ENCODE measurements at places on chromosomes 11 and 22.

- DNase-seq = no peak
Observed at GRCh38 chr11:125183641-125184040, 19.1 kb downstream of the PKNOX2 start.

DNA sequence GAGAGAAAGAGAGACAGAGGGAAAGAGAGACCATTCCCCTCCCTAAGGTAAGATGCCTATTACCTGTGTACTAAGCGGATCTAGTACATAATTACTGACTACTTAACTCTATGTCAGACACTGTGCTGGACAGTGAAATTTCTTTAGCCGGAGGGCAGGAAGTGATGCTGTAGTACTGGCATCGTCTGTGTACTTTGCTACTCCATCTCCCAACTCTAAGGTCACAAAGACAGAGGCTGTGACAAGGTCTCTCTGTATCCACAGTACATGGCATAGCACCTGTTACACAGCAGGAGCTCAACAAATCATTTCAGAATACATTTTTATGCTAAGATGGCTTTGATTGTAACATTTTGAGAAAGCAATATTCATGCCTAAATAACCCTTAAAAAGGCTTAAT is 9.0 kb downstream of the BLID start:
- DNase-seq = no peak

DNA sequence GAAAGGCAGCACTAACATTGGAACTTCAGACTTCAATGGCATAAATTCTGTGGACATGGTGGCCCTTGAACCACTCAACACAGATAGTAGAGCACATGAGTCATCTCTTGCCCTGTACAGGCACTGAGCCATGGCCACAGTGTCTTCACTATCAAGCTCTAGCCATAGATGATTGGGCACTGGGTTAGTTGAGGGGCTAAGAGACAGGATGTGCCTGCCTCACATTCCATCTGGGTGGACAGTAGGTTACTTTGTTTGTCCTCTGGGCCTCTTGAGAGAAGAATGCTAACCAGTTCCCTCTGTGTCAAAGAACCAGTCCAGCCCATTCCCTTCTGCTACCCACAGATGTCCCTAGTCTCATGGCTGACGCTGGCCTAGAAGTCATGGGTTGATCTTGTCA is 39.8 kb downstream of the OR6Q1 start:
- no peak for DNase-seq

DNA sequence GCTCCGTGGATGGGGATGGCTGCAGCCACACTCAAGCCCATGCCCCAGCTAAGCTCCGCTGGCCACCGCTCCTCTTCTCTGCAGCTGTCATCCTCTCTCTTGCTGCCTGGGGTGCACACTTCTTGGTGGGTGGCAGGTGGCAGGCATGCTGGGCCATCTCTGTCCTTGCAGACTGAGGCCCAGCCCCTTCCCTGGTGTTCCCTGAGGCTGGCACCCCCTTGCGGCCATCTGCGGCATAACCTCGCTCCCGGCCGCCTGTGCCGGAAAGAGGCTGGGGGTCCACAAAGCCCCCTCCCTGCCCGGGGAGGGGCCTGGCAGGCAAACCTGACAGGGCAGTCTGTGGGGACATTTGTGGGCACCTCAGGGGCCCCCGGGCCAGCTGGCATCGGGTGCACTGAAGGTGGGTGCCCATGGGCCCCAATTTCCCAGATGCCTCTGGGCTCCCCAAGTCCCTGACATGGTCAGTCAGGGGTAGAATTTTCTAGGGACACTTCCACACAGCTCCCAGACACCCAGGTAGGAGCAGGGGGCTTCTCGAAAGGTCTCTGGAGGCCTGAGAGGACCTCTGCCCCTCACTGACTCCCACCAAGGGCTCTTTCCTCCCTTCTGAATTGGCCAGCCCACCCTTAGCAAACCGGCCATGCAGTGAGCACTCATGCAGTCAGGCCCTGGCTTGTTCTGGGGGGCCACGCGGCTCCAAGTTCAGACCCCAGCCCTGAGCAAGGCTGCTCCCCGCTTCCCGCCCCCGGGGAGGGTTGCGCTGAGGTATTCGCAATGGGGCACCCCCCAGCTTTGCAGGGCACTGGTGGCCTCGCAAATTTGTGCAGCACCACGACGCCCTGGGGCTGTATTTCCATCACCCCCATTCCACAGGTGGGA is 23.5 kb upstream of the TH start:
- no peak for DNase-seq

GRCh38 chr22:42805998-42806830 is 50.9 kb downstream of the ARFGAP3 start:
- DNase-seq = no peak

DNA sequence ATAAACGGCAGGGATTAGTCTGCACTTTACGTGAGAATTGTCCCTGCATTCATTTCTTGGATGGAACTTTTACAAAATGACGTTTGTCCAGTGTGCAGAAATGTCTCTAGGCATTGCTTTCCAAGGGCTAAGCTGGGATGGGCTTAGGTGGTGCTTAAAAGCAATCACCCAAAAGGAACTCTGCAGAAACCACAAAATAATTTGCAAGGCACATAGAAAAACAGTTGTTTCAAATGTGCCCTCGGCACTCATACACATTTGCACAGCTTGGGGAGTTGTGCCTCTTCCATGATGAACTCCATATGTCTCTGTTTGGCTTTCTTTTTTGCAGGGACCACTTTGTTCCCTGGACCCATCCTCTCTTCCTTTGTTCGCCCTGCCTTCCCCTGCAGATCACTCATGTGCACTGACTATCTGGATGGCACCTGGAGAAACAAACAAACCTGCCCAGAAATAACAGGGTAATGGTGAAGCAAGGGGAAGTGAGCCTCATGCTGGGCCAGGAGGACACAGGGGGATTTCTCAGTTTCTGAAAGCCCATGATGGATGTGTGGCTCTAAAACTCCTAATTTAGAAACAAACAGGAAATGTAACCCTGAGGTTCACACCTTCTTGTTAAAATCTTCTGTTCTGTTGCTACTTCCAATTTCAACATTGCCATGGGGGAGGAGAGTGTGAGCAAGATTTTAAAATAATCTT is 150.2 kb downstream of the SNX19 start:
- no peak for DNase-seq

GRCh38 chr11:114377612-114378267 is 22.6 kb downstream of the C11orf71 start:
- DNase-seq = no peak

GRCh38 chr22:25282346-25282670 is 62.9 kb downstream of the CRYBB2 start:
- no peak for DNase-seq

GRCh38 chr22:22887621-22888503 is at the start of gene IGLL5:
Gene IGLL5 (plus strand): TSS chr22:22887816. CDS start chr22:22888054, 238 bp downstream.
- no peak for DNase-seq

DNA sequence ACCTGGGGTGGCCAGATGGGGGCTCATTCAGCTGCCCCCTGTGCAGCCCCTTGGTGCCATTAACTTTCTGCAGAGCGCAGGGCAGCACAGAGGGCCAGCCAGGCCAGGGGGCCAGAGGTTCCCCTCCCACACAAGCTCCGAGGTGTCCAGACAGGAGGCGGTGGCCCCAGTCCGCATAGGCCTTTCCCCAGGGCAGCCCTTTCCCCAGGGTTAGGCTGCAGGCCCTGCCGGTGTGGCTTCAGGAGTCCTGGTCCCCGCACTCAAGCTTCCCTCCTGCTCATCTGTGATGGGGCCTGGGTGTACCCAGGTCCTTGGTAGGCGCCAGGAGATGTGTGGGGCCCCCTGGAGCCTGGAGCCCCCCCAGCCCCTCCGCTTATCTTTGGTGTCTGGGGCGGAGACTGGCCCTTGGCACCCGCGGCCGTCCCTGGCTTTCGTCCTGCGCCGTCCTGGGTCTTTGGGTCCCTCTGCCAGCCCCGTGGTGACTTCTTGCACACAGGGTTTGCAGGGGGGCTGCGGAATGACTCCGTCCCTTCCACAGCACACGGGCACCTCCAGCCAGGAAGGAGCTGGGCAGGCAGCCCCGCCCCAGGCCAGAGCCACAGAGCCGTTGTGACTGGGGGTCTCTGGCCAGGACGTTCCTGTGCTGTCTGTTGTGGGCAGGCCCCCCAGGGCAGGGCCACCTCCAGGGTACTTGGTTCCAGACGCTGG is 8.9 kb downstream of the BRSK2 start:
- no peak for DNase-seq
